ENCODE measurements at places on chromosomes 13 and 19.
A peak's percentile ranks its signal among the peaks of the same experiment; 100 is the strongest.

DNA sequence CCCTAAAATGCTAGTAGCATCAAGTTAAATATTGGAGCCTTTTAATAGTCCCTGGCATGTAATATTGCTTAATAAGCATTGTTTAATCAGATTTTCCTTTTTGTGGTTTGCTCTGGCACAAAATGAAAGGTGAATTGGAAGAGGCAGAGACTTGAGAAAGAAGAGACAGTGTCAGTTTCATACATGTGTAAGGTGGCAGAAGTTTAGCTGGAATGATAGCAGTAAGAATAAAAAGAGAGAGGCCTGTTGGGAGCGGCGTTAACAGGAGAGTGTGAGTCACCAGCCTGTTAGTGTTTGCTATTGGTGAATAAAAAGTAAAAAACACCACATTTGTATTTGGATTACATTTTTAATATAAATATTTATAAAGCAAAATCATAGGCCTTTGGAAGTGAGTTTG lies 145.3 kb downstream of the PDS5B start:
- DNase-seq: no peak
- peak overlapping the region; percentile 12 for H3K27ac ChIP-seq
- no peak overlapping the region for H3K4me3 ChIP-seq
- peaks cover 16% of the 10 kb centered on the region for H3K36me3 ChIP-seq
- peaks cover 21% of the 10 kb centered on the region for H3K4me1 ChIP-seq
- H3K27me3 ChIP-seq: no peaks in the 10 kb centered on the region

- H3K36me3 ChIP-seq: peaks cover 9% of the 10 kb centered on the region
- H3K4me3 ChIP-seq: peak overlapping the region; percentile 51
- H3K27ac ChIP-seq: peak overlapping the region; percentile 51
- H3K27me3 ChIP-seq: no peaks in the 10 kb centered on the region
- peak; percentile 55 for DNase-seq
- peaks cover 5% of the 10 kb centered on the region for H3K4me1 ChIP-seq
Observed at GRCh38 chr19:10352764-10353671, 13.6 kb upstream of the ICAM3 start.

DNA sequence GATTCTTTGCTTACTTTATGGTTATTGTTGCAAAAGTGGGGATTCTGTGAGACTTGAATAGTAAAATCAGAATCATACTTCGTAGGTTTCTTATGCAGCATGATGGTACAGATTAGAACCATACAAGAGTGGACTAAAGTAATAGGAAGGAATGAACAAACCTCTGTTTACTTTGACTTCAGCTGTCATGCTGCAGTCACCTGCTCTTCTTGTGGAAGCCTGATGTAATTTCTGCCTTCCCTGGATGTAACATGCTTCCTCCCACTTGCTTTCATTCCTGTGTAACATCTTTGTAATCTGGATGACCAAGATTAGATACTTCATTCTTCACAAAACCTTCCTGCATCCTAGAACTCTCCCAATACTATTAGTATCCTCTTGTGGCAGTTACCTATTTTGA lies 235.0 kb downstream of the PCCA start:
- no peaks in the 10 kb centered on the region for H3K4me1 ChIP-seq
- DNase-seq: no peak
- no peak overlapping the region for H3K4me3 ChIP-seq
- no peaks in the 10 kb centered on the region for H3K27me3 ChIP-seq
- no peak overlapping the region for H3K27ac ChIP-seq

DNA sequence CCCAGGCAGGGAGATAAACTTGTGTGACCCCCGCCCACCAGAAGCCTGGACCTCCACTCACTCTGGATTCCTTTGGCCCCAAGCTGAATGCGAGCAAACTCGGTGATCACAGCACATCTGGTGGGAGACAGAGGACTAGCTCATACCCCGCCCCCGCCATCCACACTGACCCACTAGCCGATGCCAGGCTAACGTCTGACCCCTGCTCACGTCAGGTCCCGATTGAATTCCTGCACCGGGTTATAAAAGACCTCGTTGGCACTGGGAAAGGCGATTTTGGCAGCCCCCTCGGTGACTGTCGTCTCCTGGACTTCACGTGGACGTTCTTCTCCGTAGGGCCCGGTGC lies 631 bp downstream of the TRMT1 start:
- DNase-seq: no peak
- H3K27me3 ChIP-seq: no peaks in the 10 kb centered on the region
- H3K36me3 ChIP-seq: no peaks in the 10 kb centered on the region
- H3K27ac ChIP-seq: peak overlapping the region; percentile 99
- H3K4me1 ChIP-seq: peaks cover 18% of the 10 kb centered on the region
- peak overlapping the region; percentile 96 for H3K4me3 ChIP-seq

DNA sequence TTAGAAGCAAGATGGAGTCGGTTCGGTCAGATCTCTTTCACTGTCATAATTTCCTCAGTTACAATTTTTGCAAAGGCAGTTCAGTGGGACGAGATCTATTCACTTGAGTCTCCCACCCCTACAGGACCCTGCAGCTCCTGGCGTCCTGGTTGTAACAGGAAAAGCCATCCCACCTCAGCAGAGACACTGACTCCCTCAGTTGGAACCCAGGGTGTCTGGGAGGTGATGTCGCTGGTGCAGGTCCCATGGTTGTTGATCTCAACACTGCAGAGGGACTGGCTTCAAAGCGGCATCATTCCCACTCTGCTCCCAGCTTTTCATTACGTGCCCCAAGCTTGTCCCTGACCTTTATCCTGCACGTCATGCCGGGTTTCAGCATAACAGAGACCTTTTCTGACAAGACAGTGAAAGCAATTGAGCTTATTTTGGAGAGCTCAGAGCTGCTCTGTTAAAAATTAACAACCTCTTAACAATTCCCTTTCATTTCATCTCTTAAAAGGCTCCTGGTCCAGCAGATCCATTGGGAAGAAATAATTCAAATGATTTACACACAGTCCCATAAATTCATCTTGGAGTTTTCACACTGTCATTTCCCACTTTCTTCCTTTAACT lies 17.6 kb upstream of the COG3 start:
- no peak overlapping the region for H3K4me3 ChIP-seq
- peak overlapping the region; percentile 43 for H3K27ac ChIP-seq
- DNase-seq: no peak
- H3K36me3 ChIP-seq: no peaks in the 10 kb centered on the region
- H3K4me1 ChIP-seq: peaks cover 29% of the 10 kb centered on the region
- no peaks in the 10 kb centered on the region for H3K27me3 ChIP-seq

DNA sequence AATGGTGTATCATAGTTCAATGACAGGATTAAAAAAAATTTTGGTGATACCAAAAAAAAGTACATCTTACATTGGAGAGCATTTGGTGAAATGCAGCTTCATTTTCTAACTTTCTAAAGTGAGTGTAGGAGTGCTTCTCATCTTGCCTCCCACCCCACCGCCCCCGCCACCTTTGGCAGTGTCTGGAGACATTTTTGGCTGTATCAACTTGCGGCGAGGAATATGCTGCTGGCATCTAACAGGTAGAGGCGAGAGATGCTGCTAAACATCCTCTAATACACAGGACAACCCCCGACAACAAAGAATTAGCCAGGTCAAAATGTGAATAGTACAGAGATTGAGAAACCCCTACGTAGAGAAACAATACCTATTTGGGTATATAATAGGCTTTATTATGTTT lies 1.7 kb downstream of the DLEU7 start:
- peaks cover 3% of the 10 kb centered on the region for H3K4me1 ChIP-seq
- no peaks in the 10 kb centered on the region for H3K36me3 ChIP-seq
- DNase-seq: no peak
- H3K27me3 ChIP-seq: peaks cover 57% of the 10 kb centered on the region
- no peak overlapping the region for H3K27ac ChIP-seq

GRCh38 chr13:108508263-108508662 lies 121.1 kb upstream of the MYO16 start:
- H3K4me3 ChIP-seq: no peak overlapping the region
- H3K36me3 ChIP-seq: peaks cover 10% of the 10 kb centered on the region
- H3K27me3 ChIP-seq: no peaks in the 10 kb centered on the region

DNA sequence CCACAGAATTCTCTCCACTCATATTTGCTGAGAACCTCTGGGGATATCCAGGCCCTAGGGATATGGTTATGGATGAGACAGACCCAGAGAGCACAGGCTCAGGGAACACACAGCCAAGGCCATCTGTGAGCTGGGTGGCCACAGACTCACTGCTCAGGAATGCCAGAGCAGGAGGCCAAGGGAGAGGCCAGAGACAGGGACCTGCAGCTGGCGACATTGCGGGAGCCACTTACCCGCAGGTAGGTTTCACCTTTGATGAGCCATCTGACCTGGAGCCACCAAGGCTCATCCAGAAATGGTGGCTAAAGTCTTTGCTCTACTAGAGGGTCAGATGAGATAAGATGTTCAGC lies 29.4 kb downstream of the CCNE1 start:
- peaks cover 9% of the 10 kb centered on the region for H3K4me1 ChIP-seq
- no peak for DNase-seq

GRCh38 chr13:99287551-99287950 lies 19.6 kb downstream of the GPR183 start:
- H3K36me3 ChIP-seq: peaks cover 7% of the 10 kb centered on the region
- H3K27me3 ChIP-seq: no peaks in the 10 kb centered on the region
- no peak overlapping the region for H3K4me3 ChIP-seq
- H3K27ac ChIP-seq: no peak overlapping the region

DNA sequence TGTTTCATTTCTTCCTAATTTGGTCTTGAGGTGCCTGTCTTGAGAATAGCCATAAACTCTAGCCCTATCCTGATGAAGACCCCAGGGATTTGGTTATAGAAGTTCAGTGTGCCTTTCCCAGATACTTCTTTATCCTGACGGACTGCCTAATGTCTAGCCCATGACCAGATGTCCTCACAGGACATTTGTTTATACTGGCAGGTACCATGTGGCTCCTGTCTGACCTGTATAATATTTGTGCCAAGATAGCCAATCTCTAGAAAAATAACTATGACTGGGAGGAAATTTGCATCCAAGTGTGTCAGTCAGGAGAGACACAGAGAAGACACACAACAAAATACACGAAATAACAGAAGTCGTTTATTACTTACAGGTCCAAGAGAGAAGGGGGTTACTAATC lies 69.2 kb upstream of the MIR17HG start:
- no peaks in the 10 kb centered on the region for H3K27me3 ChIP-seq
- H3K36me3 ChIP-seq: no peaks in the 10 kb centered on the region
- DNase-seq: no peak
- H3K27ac ChIP-seq: no peak overlapping the region
- no peaks in the 10 kb centered on the region for H3K4me1 ChIP-seq

GRCh38 chr13:110138700-110139036 lies 168.3 kb downstream of the COL4A1 start:
- no peaks in the 10 kb centered on the region for H3K36me3 ChIP-seq
- DNase-seq: no peak
- H3K4me3 ChIP-seq: peak overlapping the region; percentile 69
- no peak overlapping the region for H3K27ac ChIP-seq
- H3K4me1 ChIP-seq: peaks cover 14% of the 10 kb centered on the region

GRCh38 chr13:74325106-74325505 lies 190.9 kb upstream of the KLF12 start:
- H3K4me1 ChIP-seq: no peaks in the 10 kb centered on the region
- no peak overlapping the region for H3K4me3 ChIP-seq
- no peak overlapping the region for H3K27ac ChIP-seq
- no peaks in the 10 kb centered on the region for H3K27me3 ChIP-seq
- H3K36me3 ChIP-seq: no peaks in the 10 kb centered on the region

GRCh38 chr13:52782471-52783448 lies 43.1 kb upstream of the CNMD start:
- H3K4me1 ChIP-seq: no peaks in the 10 kb centered on the region
- no peak for DNase-seq
- no peaks in the 10 kb centered on the region for H3K36me3 ChIP-seq
- H3K27me3 ChIP-seq: peaks cover 15% of the 10 kb centered on the region

DNA sequence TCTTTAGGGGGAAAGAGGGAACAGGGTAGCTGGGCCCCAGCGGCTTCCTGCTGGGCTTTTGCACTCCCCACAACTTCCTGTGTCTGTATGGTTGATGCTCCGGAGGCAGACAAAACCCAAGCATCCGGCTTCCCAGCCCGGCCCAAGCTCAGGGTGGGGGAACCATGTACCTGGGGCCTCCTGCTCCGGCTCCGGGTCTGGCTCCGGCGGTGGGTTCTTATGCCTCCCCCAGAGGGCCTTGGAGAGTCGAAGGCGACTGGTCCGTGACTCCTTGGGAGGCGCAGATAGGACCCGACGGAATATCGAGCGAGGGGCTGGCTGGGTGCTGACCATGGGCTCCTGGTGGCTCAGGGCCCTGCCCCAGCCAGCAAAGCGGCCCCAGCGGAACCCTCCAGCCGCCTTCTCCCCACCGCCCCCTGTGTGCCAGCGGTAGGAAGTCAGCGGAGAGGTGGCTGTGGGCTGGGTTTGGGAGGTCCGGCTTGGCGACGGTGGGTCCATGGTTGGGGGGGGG lies 428 bp downstream of the RASAL3 start:
- H3K27ac ChIP-seq: no peak overlapping the region
- DNase-seq: no peak
- H3K27me3 ChIP-seq: peaks cover 68% of the 10 kb centered on the region

DNA sequence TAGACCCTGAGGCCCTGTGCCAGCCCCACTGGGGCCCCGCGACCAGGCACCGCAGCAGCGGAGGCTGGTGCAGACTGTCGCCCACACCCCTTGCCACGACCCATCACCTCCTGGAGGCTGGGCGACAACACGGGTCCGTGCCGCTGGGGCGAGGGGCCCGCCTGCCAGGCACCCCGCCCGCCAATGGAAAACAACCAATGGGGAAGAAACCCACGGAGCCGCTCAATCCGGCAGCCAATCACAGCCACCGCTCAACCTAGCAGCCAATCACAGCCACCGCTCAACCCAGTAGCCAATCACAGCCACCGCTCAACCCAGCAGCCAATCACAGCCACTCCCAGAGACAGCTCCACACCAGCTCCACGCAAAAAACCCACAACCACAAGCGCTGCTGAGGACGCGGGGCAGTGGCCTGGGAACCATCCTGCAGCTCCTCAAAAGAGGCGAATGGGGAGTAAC lies 29.7 kb downstream of the GPX4 start:
- no peaks in the 10 kb centered on the region for H3K4me1 ChIP-seq
- no peaks in the 10 kb centered on the region for H3K27me3 ChIP-seq
- no peak for DNase-seq
- H3K4me3 ChIP-seq: no peak overlapping the region

DNA sequence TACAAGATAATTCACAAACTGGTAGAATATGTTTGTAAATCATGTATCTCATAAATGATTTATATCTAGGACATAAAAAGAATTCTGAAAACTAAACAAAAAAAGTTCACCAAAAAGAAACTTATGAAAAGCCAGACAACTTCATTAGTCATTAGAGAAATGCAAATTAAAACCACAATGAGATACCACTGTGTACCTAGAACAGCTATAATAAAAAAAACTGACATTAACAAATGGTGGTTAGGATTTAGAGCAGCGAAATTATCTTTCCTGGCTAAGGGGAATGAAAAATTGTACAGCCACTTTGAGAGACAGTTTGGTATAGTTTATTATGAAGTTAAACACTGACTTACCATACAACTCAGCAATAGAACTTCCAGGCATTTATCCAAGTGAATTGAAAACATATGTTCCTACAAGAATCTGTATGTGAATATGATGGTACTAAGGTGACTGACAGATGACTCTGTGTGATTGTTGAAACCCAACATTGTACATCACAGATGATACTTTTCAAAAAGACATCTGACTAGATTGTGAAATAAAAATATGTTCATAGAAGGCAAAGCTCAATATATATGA lies 41.8 kb downstream of the UGGT2 start:
- H3K4me3 ChIP-seq: no peak overlapping the region
- H3K27ac ChIP-seq: no peak overlapping the region
- H3K27me3 ChIP-seq: no peaks in the 10 kb centered on the region

GRCh38 chr19:572743-573518 lies 535 bp downstream of the BSG start:
- H3K27ac ChIP-seq: peak overlapping the region; percentile 96
- peak overlapping the region; percentile 88 for H3K4me3 ChIP-seq
- H3K4me1 ChIP-seq: peaks cover 21% of the 10 kb centered on the region
- H3K27me3 ChIP-seq: no peaks in the 10 kb centered on the region
- H3K36me3 ChIP-seq: peaks cover 8% of the 10 kb centered on the region
- DNase-seq: no peak

Data from progenitor cell of endocrine pancreas (in vitro differentiated cells).